Activated effector memory CD4-positive, alpha-beta T cell treated with Interleukin-2 at 50 U/mL for 16 hours (primary cell): ENCODE measurements at places on chromosomes 6 and 20.

GRCh38 chr6:64679416-64679815, 1027.6 kb downstream of the EYS start:
- DNase-seq = no peak

DNA sequence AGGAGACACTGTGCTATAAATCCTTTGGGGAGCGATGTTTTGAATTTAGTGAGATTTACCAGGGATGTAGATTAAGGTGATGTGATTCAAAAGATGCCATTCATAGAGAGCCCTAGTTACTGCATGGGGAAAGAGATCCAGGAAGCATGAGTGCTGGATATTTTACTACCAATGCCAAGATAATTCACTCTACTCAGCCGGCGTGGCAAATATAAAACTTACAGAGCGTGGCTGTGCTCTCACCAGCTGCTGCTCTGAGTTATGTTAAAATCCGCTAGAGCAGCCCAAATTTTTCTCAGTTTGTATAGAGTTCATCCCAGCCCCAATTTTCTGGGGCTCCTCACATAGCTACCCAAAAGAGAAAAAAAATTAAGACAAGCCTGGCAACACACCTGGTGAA, 48.6 kb downstream of the BFSP1 start:
- no peak for DNase-seq

GRCh38 chr6:87747646-87748045, 45.6 kb upstream of the AKIRIN2 start:
- no peak for DNase-seq

DNA sequence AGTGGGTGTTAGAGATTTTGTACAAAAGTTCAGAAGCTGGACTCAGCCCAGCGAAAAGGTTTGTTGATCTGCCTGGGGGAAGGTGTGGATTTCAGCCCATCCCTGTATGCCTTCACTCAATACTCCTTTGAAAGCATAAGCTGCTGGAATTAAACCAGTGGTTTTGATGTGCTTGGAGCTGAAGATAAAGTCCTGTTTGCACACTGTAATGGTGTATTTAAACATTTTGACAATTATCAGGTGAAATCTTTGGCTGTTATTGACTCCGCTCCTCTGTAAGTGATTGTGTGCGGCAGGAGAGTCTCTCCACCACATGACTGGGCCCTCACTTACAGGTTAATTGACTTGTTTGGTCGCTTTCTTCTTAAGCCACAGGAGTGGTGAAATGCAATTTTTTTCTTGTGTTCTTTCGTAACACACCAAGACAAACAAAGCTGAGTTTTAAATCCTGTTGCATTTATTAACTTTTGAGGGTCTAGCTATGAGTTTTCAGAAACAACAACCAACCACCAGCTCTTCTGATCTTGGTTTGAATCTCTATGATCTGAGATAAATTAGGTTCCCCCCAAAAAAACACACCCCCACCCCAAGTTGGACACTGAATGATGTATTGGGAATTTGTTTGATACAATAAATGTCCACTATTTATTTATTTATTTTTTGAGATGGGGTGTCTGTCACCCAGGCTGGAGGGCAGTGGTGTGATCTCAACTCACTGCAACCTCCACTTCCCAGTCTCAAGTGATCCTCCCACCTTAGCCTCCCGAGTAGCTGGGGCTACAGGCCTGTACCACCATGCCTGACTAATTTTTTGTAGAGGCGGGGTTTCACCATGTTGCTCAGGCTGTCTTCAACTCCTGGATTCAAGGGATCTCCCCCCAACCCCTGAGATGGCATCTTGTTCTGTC, 46.3 kb upstream of the NCOA3 start:
- no peak for DNase-seq

- no peak for DNase-seq
Measured at GRCh38 chr20:56762829-56763228, 133.7 kb downstream of the TFAP2C start.

DNA sequence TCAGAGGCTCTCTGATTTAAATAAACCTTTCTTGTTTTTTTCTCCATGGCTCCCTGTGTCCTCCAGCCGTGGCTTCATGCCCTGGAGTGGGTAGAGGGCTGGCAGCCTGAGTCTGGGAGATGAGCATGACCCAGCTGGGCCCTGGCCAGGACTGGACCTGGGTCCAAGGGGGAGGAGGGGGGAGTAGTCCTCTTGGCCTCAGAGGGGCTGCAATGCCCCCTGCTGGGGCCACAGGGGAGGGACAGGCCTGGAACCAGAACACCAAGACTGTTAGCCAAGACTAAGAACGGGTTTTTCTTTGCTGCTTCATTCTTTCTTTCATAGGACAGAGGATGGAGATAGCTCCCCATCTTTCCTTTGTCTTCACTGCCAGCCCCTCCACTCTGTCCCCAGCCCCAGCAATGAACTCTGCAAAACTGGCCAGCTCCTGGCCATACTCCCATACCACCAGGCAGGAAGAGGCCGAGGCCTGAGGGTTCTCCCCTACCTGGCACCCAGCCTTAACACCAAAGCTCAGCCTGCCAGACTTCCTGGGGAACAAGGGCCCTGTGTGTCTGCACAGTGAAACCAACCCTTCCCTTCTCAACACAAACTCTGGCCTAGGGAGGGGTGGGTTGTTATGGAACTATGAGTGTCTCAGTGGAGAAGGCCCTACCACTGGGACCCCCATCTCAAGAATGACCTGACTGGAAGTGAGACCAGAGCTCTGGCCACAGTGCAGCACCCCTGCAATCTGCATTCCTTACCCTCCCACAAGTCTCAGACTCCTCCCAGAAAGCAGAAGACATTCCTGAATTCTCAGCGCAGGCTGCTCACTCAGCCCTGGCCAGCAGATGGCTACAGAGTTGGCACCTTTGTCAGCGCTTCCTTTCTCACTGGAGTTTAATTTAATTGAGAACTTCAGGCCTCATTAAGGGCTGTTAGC, 11.0 kb downstream of the SLC29A1 start:
- no peak for DNase-seq

DNA sequence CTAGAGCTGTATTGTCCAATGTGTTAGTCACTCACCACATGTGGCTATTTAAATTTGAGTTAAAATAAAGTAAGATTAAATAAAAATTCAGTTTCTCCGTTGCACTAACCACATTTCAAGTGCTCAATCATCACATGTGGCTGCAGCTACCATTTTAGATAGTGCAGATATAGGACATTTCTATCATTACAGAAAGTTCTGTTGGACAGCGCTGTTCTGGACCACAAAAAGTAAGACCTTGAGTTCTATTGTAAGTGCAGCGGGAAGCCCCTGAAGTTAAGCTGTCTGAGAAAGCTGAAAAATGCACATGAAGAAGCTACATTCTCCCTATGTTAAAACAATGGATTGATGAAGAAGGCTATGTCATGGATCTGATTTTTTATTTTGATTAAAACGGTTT, 1.1 kb downstream of the ORC3 start:
- no peak for DNase-seq

DNA sequence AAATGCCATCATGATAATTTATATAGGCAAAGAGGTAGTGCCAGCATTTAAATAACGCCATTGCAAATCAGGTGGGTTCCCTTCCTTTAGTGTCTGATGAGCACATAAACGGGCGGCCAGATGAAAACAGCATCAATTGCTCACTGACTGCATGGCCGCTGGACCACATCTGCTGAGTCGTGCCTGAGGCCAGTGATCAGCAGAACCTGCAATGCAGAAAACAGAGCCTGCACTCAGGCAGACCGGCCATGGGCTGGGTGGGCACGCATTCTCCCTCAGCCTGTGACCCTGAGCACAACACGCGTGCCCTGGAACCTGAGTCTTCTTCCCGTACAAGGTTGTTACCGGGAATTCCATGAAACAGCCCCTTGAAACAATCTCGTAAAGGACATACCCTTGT, 144.0 kb upstream of the THBS2 start:
- no peak for DNase-seq

DNA sequence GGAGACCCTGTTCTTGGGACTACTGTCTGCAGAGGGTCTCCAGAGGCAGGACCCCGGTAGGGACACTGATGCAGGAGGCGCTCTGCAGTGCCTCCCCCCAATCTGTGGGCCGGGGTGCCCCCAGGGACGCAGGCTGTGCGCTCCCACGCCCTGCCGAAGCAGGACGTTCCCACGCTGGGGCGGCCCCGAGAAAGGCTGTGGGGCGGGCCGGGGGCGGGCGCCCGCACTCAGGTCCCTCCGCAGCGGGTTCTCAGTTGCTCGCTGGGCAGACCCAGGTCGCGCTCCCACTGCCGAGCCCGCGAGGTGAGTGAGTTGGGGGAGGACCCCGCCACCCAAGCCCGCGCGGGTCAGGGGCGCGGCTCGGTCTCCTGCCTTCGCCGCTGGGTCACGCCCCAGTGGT, at the start of gene COX4I2:
COX4I2 (plus strand) TSS at position 253 of the 400 bp plus-strand sequence. CDS start 1,106 bp downstream, outside the sequence.
- DNase-seq = no peak

- DNase-seq = no peak
Measured at GRCh38 chr6:170289180-170289931, 1.5 kb downstream of the DLL1 start.

GRCh38 chr20:8464368-8464767, 332.3 kb downstream of the PLCB1 start:
- DNase-seq = no peak

DNA sequence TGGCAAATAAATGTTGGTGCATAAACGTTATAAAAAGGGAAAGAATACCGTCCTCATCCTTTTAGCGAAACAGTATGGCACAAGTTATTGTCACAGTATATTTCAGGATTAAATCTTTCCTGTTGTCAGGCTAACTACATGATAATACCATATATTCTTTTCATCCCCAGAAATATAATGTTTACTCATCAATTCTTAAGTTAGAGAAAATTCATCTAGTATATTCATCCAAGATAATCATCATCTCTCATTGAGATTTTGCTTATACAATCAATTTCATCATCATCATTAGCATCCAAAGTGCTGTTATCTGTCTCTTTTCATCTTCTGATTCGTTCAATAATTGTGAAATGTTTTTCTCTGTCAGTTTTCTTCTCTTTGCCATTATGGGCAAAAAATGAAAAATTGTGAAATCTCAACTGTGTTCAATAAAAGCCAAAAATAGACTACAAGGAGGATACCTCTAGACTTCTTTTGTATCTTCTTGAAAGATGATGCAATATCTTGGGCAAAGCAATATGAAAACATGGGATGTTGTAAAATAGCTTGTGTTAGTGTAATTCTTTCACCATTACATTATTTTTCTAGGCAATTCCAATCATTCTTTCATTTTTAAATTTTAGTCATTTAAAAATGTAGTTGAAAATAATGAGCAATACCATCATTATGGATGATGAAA, 2.6 kb downstream of the SPACA1 start:
- DNase-seq = no peak

GRCh38 chr6:170039156-170040114, 251.4 kb downstream of the DLL1 start:
- DNase-seq = no peak

DNA sequence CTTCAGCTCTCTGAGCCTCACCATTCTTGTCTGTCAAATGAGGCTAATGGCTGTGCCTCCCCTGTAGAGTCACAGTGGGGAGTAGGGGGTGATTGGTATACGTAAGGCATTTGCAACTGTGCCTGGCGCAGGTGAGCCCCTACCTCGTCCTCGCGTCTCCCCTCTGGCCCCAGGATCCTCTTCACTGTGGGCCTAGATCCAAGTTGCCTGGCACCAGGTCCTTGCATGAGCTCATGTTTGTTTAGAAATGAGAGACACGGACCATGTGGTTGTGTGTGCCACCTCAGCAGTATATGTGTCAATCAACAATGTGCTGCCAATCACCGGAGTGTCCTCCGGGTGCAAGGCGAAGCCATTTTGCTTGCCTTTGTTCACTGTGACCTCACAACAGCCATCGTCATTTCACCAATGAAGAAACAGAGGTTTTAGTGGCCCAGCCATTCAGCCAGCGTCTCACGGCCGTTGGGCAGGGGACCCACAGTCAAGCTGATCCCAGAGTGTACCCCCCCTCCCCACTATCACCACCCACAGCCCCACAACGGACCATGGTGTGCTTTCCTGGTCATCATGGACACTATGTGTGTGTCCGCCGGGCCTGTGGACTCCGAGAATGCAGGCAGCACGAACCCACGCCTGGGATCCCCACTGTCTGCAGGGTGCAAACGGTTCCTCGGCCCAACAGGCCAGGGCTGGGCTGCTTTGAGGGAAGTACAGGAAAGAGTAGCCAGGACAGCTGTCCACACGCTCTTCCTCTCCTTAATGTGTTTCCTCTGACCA, 35.9 kb upstream of the STX16 start:
- no peak for DNase-seq

DNA sequence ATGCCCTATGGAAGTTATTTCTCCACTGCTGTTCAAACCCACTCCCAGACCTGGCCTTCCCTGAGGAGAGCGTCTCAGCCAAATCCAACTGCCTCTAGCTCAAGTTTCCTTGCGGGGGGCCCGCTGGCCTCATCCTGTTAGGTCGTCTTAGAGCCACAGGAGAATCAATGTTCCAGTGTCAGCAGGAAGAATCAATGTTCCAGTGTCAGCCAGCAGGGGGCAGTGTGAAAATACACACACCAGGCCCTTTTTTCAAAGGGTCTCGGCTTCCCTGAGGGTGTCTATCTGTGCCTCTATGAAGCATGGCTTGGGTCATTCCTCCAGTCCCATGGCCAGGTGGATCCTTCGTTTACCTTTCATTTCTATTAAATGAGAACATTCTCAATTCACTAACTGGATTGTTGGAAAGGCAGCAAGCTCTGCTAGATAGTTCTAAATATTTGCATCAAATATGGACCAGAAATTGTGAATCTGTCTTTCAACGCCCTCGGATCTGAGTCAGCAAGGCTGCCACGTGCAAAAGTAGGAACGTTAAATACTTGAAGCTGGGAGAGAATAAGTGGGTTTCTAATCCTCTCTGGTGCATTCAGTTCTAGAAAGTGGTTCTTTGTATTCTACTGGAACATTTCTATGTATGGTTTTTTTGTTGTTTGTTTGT, 19.2 kb downstream of the PRND start:
- DNase-seq = peak; percentile 43

GRCh38 chr6:134647861-134648260, 302.0 kb downstream of the ALDH8A1 start:
- no peak for DNase-seq

- DNase-seq = no peak
Measured at GRCh38 chr6:44327096-44327495, 13.9 kb upstream of the AARS2 start.

DNA sequence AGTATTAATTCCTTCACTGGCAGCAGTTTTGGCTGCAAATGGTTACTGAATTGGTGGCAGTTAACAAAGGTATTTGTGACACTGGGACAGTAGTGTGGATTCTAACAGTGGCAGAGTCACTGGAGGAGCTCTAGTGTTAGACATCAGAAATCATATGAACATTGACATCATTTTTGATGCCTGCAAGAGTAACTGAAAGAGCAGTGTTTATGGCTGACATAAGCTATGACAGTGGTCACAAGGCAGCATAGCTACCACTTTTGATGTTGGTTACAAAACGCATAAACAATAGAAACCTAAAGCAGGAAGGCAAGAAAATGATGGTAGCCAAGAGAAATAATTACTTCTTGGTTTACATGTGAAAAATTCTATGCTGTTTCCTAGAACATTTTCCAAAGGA, 326.7 kb upstream of the MAN1A1 start:
- no peak for DNase-seq

- no peak for DNase-seq
Measured at GRCh38 chr6:164756142-164756541, 553.3 kb downstream of the C6orf118 start.
